ACHN (cell line): ENCODE measurements at places on chromosomes 6 and 20.

DNA sequence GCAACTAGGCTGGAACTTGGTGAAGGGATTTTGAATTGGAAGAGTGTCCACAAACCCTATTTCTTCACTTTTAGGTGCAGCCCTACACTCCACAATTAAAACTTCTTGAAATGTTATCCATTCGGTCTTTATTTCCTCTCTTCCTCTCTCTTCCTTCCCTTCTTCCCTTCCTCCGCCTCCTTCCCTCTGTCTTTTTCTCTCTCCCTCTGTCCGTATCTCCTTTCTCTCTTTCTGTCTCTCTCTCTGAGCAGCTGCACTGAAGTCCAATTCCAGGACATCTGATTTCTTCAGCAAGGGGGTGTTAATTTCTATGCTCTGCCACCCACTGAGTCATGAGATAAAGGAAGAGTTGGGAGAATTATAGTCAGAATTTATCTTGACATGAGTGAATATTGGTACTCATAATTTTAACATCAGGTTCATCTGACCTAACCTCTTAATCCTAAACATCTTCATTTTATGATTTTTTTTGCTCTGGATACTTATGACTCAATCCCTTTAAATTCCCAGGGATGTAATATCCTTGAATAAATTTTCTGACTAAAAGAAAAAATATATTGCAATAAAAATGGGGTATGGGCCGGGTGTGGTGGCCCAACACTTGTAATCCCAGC lies 84.2 kb downstream of the BCAS1 start:
- no peak for DNase-seq

DNA sequence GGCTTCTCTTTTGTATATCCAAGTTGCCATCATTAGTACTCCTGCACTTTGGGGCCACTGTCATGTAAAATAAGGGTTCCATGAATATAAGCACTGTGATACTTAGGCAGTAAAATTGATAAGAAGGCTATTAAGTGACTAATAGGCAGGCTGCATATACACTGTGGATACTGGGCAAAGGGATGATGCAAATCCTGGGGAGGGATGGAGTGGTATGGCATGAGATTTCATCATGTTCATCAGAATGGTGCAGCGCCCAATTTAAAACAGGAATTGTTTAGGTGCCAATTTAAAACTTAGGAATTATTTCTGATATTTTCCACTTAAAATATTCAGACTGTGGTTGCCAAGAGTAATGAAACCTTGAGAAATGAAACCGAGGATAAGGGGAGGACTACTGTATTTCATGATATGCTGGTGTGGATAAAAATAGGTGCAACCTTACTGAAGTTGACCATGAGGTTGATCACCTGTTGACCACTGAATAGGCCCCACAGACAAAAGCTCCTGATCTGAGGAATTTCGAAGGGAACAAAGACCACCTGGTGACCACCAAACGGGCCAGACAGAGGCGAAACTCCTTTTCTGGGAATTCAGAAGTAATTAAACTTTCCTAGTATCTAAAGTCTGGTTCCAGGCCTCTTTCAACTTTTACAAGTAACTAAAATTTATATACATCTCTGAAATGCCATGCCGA lies 4.9 kb upstream of the TRIM39 start:
- no peak for DNase-seq

DNA sequence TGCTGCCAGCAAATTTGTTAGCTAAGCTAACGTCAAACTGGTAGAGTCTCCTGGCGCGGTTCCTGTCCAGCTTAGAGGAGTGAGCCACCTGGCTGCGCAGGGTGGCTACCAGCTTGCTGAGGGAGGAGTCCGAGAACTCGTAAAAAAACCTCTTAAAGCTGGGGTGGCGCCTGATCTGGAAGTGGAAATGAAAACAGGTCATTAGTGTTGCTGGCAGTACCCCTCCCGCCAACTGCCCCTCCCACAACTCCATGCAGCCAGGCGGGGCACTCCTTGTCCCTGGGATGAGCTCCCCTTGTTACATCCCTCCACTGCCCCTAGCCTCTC lies 17.3 kb downstream of the BNIP5 start:
- no peak for DNase-seq

GRCh38 chr6:68633972-68634725 lies 933 bp upstream of the ADGRB3 start:
- DNase-seq: no peak

GRCh38 chr20:53413186-53413631 lies 180.4 kb downstream of the ZNF217 start:
- DNase-seq: no peak

DNA sequence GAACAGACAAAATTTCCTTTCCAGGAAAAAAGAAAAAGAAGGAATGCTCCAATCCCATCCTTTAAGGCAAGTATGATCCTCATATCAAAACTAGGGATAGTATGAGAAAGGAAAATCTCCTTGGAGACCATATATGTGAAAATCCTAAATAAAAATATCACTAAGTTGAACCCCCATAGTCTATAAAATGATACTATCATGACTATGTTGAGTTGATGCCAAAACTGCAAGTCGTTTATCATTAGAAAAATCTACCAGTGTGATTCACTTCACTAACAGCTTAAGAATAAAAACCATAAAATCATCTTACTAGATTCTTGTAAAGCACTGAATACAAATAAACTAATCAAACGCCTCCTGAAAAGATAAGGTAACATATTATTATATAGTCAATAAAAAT lies 76.6 kb upstream of the STXBP5 start:
- no peak for DNase-seq

DNA sequence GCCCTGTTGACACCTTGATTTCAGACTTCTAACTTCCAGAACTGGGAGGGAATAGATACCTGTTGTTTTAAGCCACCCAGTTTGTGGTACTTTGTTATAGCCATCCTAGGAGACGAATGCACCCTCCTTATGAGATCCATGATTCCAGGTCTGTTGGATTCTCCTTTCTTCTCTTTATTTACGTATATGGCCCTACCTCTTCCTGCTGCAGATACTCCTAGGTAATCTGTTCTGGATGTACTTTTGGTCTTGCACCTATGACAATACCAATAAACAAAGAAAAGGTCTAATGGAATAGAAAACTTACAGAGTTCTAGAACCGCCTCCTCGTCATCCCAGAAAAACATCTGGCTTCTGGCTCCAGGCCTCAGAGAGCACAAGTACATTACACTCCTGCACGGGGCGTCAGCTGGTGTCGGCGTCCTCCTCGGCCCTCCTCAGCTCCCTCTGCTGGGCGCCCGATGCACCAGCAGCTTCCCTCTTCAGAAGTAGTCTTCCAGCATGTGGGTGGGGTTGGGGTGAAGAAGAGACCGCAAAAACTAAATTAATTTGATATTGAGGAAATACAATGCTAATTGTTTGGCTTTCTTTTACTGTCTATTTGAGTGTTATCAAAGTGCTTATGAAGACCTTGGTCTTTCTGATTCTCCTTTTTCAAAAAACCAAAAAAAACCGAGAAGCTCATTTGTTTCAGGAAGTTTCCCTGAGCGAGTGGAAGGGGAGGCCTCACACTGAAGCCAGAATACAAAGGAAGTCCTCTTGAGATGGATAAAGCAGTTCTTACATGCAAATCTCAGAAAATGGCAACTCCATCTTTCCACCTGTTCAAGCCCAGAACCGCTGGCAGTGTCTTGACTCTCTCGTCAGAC lies 9.7 kb upstream of the ATXN1 start:
- peak; percentile 76 for DNase-seq

GRCh38 chr6:73030257-73030656 lies 195.0 kb downstream of the KHDC1L start:
- no peak for DNase-seq

GRCh38 chr6:45619211-45619760 lies 241.6 kb upstream of the SUPT3H start:
- DNase-seq: no peak

DNA sequence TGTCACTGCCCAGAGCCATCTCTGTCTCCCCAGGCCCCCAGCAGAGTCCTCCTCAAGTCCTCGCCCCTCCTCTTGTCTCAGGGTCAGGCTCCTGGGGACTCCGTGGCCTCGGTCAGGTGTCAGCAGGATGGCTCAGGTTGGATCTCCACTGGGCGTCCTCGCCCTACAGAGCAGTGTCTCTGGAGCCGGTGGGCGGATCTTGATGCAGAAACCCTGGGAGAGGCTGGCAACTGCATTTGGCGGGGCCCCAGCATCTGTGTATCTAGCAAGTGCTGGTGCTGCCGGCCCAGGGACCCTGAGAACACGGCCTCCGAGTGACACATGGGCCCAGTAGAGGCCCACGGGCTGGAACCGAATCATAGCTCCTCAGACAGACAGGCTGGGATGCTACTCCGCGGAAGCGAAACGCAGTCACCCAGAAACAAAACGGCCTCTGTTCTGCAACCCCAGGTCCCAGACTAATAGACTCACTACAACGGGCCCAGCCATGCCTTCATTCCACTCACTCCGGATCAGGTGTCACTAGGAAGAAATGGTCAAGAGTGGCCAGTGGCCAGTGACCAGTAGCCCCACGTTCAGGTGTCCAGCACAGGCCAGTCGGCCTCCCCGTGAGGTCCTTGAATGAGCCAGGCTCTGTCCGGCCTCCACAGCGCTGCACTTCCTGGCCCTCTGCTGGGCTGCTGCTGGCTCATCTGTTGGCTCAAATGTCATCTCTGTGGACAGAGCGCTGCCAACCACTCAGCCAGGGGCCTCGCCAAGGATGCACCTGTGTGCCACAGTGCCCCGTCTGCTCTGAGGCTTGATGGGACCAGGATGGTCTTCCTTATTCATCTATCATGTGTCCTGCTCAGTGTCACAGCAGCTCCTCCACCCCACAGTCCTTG lies 12.6 kb upstream of the FRMD1 start:
- no peak for DNase-seq

- DNase-seq: no peak
Measured at GRCh38 chr6:108748959-108749358, 99.3 kb upstream of the ARMC2 start.

DNA sequence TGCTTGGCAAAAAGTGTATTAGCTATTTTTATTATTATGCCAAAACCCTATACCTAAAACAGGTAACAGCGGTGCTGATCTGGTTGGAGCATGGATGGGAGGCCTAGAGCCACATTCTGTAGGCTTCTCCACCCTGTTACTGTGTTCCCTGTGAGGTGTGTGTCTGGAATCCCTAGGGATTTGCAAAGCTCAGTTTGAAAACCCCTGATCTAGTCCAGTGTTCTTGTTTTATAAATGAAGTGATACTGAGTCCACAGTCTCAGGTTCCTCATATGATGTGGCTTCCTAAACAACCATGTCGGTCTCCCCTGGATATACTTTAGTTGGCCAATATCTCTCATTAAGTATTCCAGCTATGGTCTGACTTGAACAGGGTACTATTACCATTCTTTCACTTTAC lies 16.3 kb downstream of the ACSS2 start:
- DNase-seq: no peak

DNA sequence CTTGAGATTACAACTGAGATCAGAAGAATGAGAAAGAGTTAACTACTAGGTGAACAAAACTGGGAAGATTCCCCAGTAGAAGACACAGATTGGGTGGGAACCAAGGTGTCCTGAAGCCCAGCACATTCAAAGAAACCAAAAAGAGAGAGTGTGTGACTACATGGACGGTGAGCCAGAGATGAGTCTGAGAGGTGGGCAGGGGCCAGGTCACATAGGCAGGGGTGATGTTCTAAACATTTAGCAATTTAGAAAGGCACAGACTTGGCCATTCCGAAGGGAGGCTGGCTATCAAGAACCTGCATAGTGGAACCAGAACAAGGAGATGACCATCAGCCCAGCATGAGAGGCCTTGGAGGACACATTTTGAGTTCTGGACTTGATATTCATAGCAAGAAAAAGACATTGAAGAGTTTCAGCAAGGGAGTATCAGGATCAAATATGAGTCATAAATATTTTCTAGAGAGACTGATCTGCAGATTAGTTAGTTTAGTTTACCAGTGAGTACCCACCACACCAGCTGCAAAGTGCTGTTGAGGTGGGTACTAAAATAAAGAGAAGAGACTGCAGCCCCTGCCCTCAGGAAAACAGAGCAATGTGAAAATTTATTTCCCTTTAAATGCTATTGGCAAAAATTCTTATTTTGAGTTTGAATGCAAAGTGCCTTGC lies 340.5 kb upstream of the PRDM1 start:
- DNase-seq: no peak

GRCh38 chr20:17843246-17844132 lies 125.1 kb downstream of the SNX5 start:
- DNase-seq: peak; percentile 27

GRCh38 chr20:46350986-46351267 lies 42.6 kb upstream of the CDH22 start:
- no peak for DNase-seq

GRCh38 chr20:15440049-15440820 lies 1102.8 kb upstream of the FLRT3 start:
- no peak for DNase-seq

- DNase-seq: no peak
Measured at GRCh38 chr20:25249198-25249931, 1.5 kb downstream of the PYGB start.

DNA sequence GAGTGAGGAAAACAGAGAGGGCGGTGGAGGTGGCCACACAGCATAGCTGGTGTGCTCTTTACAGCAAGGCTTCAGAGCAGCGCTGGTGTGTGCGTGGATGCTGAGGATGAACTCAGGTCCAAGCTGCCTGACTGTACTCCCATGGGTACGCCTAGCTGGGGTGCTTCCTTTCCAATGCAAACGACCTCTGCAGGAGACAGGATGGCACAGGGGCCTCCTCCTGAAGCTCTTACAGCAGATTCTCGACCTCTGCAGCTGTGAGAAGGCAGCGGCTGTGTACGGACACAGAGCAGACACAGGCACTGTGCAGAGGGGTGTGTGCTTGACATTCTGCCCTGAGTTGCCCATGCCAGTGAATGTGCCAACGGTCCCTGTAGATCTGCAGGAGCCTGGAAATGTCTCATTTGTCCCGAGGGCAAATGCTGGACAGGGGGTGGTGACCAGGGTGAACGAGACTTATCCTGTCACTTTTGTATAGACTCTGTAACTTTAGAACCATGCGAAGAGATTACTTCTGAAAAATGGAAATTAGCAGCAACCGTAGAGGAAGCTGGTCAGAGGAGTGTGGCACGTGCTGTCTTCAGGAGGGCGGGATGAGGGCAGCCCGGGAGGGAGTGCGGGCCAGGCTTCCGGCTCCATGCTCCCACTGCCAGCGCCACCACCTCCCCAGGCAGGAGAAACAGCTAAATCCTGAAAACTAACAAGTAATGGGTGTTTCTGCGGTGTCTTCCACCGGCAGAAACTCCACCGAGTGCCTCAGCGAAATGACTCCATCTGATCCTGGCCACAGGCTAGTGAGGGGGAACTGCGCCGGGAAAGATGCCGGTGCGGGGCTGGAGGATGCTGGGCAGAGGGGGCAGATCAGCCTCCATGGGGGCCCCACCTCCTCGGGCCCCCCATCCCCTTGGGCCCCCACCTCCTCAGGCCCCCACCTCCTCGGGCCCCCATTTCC lies 120.9 kb upstream of the RPS6KA2 start:
- no peak for DNase-seq

- DNase-seq: no peak
Measured at GRCh38 chr6:111784433-111784832, 88.8 kb downstream of the FYN start.

DNA sequence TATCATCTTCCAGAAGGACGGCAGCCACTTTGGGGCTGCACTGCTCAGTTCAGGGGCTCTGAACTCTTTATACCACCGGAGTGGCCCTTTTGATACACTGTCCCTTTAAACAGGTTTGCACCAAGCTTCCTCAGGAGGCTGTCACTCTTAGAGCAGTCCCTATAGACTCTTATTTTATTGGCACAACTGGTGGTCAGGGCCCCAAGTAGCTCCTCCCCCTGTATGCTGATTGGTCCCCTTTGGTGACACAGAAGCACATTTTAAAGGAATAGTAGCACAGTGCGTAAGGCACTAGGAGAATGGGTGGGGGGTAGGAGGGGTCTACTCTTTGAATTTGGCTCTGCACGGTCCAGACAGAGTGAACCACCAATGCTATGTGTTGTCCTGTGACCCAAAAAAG lies 122.6 kb upstream of the MLN start:
- peak; percentile 4 for DNase-seq

- DNase-seq: no peak
Measured at GRCh38 chr6:137549106-137549505, 54.9 kb upstream of the OLIG3 start.
